Bronchial epithelial cell (primary cell): ENCODE measurements at places on chromosomes 1 and 21.
A peak's percentile ranks its signal among the peaks of the same experiment; 100 is the strongest.

GRCh38 chr1:2384941-2385481, 6.3 kb downstream of the MORN1 start:
- DNase-seq: no peak

DNA sequence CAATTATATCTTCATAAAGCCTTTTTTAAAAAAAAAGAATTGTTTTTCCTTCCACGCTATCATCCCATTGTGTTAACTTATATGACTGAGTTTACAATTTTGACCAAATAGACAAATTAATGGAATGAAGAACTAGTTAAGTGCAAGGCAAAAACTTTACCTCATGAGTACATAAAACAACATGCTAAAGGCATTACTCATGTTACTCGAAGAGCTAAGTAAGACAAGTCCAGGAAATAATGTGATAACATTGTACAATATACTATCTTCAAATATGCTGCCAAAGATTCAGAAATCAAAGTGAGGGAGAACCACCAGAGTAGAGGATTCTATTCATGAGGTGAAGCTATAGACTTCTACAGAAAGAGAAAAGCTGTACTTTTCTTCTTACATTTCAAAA, 24.2 kb upstream of the DYNLT5 start:
- DNase-seq: peak; percentile 72

DNA sequence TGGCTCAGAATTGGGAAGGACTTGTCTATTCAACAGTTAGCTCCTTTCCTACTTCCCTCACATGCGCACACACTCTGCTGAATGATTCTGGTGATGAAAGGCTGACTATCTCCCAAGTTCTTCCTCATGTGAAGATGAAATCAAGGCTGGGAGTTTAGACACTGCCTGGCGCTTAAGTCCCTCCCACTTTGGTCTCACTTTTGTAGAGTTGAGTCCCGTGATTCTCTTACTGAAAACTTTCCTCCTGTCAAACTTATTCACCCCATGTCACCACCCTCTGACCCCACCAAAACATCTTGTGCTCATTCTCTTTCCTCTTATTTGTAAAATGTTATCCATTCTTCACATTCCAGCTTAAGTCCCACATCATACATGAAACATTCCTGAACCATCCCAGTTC, 8.4 kb upstream of the MRPS6 start:
- DNase-seq: no peak

DNA sequence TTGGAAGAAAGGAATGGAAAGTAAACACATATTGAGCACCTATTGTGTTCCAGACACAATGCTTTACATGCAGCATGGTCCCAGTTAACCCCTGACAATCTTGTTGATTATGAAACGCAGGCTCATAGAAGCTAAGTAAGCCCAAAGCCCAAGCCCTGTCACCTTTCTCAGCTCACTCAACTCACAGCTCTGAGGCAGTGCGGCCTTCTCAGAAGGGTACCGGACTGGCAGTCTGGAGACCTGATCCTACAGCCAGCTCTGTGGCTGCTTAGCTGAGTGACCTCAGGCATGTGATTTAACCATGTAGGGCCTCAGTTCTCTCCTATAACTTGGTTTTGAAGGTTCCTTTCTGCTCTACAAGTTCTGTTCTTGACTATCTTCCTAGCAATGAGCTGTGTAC, 464 bp upstream of the RNASEL start:
- DNase-seq: no peak

GRCh38 chr1:8174807-8175206, 143.1 kb upstream of the SLC45A1 start:
- DNase-seq: peak; percentile 65

DNA sequence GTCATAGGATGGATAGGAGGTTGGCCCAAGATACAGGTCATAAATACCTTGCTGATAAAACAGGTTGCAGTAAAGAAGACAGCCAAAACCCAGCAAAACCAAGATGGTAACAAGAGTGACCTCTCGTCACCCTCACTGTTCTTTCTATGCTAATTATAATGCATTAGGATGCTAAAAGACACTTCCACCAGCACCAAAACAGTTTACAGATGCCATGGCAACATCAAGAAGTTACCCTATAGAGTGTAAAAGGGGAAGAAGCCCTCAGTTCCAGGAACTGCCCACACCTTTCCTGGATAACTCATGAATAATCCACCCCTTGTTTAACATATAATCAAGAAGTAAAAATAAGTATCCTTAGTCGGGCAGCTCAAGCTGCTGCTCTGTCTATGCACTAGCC, 671.9 kb downstream of the PTPRC start:
- no peak for DNase-seq

- peak; percentile 21 for DNase-seq
Measured at GRCh38 chr1:15937706-15938168, 38.2 kb downstream of the ZBTB17 start.
